ENCODE measurements at places on chromosomes 13 and 19. TPM values are rescaled to one million over a fixed set of nuclear protein-coding genes. Genes with fewer than 3 reads are reported as not detected.

KLK1 gene
- polyA plus RNA-seq, result not detected

CERS1 gene
- 0.23 TPM for polyA plus RNA-seq

MFSD12 gene
- 19.9 TPM for polyA plus RNA-seq

IRS2 gene
- polyA plus RNA-seq, result 2.3 TPM

PRSS57 gene
- polyA plus RNA-seq, result not detected

CD37 gene
- not detected for polyA plus RNA-seq

TUBA3C gene
- polyA plus RNA-seq, result not detected

IGFL2 gene
- polyA plus RNA-seq, result not detected

MEDAG gene
- polyA plus RNA-seq, result 18.9 TPM

IFNL1 gene
- not detected for polyA plus RNA-seq

CLEC17A gene
- polyA plus RNA-seq, result 0.02 TPM

ZNF555 gene
- polyA plus RNA-seq, result 3.8 TPM

TPRX1 gene
- not detected for polyA plus RNA-seq

DNA sequence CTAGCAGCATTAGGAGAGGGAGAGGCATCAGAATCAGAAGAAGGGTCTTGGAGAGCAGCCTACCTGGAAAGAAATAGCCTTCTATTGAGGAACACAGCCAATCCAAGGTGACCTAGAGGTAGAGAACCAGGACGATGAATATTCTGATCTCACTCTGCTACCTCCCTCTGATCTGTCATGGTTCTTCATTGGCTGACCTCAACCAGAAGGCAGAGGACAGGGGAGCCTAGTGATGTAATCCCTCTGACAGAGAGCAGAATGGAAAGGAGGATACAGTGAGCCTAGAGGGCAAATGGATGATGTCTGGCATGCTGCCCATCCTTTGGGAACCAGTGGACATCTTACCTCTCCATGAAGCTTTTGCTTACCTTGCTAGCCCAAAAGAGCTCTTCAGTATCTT is 3.6 kb downstream of the ZNF507 start:
- H3K27me3 ChIP-seq, result no peaks in the 10 kb centered on the region
- DNase-seq, result no peak
- no peak overlapping the region for H3K27ac ChIP-seq
- H3K36me3 ChIP-seq, result peaks cover 15% of the 10 kb centered on the region
- H3K4me1 ChIP-seq, result peaks cover 26% of the 10 kb centered on the region
- H3K4me3 ChIP-seq, result no peak overlapping the region

- DNase-seq, result peak; percentile 49
- H3K4me1 ChIP-seq, result peaks cover 6% of the 10 kb centered on the region
- no peaks in the 10 kb centered on the region for H3K27me3 ChIP-seq
These were observed at the start of gene PGPEP1 for GRCh38 chr19:18340190-18340989. Gene PGPEP1, plus strand, starts transcription at chr19:18340598. Its CDS starts 84 bp downstream, at chr19:18340682.

- no peaks in the 10 kb centered on the region for H3K27me3 ChIP-seq
- H3K4me1 ChIP-seq, result no peaks in the 10 kb centered on the region
- no peaks in the 10 kb centered on the region for H3K36me3 ChIP-seq
These were observed 931.0 kb upstream of the MIR17HG start for GRCh38 chr13:90416519-90416918.

DNA sequence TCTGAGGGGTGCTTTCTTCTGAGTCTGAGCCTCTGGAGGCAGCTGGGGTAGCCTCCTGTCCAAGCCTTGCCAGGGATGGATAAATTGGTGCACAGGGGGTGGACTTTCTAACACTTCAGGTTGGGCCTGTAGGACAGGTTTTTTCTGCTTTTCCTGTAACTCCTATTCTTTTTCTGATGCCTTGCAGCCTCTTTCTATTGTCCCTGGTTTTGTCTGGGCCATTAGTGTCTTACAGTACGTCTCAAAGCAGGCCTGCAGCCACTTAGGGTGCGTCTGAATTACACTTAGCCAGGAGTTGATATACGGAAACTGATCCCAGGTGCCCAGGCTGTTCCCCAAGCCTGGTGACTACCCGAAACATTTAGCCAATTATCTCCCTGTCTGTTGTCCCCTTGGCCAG is 213.3 kb upstream of the HTR2A start:
- H3K27ac ChIP-seq, result no peak overlapping the region
- no peak for DNase-seq
- H3K4me1 ChIP-seq, result no peaks in the 10 kb centered on the region
- H3K27me3 ChIP-seq, result no peaks in the 10 kb centered on the region

DNA sequence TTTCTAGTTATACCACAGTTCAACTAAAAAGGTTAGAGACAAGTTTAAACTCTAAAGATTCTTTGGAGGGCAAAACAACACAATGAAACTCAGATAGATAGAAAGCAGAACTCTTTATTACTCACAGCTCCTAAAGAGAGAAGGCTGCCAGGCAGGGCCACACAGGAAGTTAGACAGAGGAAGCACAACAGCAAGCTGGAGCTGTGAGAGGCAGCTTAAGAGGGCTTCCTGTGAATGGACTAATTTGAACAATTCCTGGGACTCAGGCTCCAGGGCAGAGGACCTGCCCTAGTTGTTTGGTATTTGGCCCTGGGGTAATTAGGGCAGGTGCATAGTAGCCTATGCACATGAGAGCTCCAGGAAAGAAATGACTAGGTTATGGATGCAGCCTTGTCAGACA is 803.6 kb downstream of the DIAPH3 start:
- H3K4me3 ChIP-seq, result no peak overlapping the region
- H3K36me3 ChIP-seq, result no peaks in the 10 kb centered on the region
- H3K27ac ChIP-seq, result no peak overlapping the region
- H3K27me3 ChIP-seq, result no peaks in the 10 kb centered on the region
- DNase-seq, result no peak

DNA sequence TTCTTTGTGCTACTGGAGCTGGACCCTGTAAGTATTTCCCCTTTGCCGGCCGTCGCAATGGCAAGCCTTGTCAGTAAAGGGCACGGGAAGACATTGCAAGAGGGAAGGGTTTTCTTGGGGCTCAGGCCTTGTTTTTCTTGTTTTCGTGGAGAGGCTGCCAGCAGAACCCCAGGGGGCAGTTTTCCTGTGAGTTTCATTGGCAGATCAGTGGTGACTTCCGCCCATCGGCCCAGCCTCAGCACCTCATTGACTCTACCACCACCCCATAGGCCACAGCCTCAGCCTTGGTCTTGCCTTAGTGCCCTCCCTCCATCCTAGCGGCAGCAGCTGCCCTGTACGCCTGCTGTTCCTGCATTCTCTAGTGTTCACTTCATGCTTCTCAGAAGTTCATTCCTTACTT is 61.5 kb downstream of the GJA3 start:
- no peaks in the 10 kb centered on the region for H3K4me1 ChIP-seq
- DNase-seq, result no peak
- H3K4me3 ChIP-seq, result no peak overlapping the region
- peaks cover 24% of the 10 kb centered on the region for H3K27me3 ChIP-seq

GRCh38 chr13:29835280-29836061 is 14.9 kb downstream of the UBL3 start:
- no peak overlapping the region for H3K27ac ChIP-seq
- H3K4me3 ChIP-seq, result no peak overlapping the region
- no peaks in the 10 kb centered on the region for H3K27me3 ChIP-seq
- no peak for DNase-seq

DNA sequence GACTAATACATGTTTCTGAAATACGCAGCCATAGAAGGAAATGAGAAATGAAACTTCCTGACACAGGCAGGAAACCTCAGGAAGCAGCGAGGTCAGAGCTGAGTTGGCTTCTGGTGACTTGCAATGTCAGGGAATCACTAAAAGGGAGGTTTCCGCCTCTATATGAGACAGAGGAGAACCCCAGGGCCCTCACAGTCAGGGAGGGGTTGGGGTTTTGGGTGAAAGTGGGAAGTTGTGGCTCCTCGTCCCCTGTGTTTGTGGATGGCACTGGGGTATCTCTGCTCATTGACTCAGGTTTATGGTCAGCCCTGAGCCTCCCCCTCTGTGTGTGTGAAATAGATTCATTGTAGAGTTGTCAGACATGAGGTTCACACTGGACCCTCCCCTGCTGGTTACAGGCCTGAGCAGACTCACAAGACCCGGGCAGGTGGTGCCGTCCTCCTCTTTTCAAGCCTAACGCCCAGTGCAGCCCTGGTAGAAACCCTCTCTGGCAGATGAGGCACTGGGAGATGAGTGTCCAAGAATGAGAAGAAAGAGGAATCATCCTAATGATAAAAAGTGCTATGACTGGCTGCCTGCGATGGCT is 5.5 kb upstream of the LILRA6 start:
- no peak for DNase-seq
- H3K4me3 ChIP-seq, result no peak overlapping the region
- no peaks in the 10 kb centered on the region for H3K27me3 ChIP-seq

DNA sequence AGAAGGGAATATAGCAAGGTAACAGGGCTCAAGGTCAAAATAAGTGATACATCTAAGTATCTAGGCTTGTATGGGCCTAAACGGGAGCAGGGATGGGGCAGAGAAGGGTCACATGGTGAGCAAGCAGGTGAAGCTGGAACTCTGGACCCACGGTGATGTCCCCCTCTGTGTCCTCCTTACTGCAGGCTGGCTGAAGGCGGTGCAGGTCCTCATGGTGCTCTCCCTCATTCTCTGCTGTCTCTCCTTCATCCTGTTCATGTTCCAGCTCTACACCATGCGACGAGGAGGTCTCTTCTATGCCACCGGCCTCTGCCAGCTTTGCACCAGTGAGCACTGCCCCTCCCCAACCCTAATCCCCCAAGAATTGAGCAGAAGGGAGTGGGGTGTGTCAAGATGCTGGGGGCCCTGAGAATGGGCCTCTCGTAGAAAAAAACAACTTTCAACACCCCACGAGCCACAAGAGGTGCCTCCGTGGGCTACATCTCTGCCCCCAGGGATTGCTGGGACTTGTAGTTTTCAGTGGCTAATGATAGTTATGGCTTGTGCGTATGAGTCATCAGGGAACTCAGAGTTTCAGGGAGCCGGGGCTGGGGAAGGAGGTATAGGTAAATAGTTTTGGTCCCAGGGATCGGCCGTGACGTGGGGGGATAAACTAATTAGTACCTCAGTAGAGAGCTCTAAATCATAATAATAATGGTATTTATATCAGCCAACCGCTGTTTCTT is 4.0 kb downstream of the EMP3 start:
- DNase-seq, result peak; percentile 65
- peaks cover 27% of the 10 kb centered on the region for H3K4me1 ChIP-seq
- no peaks in the 10 kb centered on the region for H3K27me3 ChIP-seq

DNA sequence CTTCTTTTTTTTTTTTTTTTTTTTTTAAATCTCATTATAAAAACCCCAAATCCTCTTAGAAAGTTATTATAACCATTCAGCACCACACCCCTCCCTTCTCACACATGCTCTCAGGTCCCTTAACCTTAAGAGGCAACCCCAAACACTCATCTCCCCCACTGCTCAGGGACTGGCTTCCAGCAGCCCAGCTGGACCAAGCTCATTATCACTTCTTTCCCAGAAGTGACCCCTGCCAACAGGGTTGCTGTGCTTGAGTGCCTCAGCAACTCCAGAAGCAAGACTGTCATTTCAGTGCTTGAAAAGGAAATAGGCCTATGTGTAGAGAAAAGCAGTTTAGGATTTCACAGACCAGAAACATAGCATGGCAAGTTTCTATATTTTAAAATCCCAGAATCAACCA is 84.3 kb downstream of the SLAIN1 start:
- no peak for DNase-seq
- H3K36me3 ChIP-seq, result no peaks in the 10 kb centered on the region
- no peaks in the 10 kb centered on the region for H3K27me3 ChIP-seq
- no peak overlapping the region for H3K27ac ChIP-seq
- no peak overlapping the region for H3K4me3 ChIP-seq

DNA sequence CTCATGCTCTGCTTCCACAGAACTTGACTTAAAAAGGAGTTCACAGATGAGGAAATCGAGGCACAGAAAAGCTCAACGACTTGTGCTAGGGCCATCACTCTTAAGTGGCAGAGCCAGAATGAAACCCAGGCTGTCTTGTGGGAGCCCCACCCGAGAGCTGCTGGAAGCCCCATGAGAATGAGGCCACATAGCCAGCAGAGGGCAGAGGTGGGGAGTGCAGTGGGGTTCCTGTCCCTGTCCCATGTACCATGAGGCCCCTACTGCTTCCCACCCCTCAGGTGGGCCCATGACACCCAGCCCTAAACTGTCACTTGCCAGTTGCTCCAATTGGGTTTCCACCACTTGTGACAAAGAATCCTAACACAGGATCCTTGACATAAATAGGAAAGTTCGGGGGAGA is 175.9 kb downstream of the IRS2 start:
- DNase-seq, result peak; percentile 7
- no peaks in the 10 kb centered on the region for H3K36me3 ChIP-seq
- no peaks in the 10 kb centered on the region for H3K27me3 ChIP-seq
- H3K4me1 ChIP-seq, result no peaks in the 10 kb centered on the region
- H3K27ac ChIP-seq, result no peak overlapping the region
- no peak overlapping the region for H3K4me3 ChIP-seq

DNA sequence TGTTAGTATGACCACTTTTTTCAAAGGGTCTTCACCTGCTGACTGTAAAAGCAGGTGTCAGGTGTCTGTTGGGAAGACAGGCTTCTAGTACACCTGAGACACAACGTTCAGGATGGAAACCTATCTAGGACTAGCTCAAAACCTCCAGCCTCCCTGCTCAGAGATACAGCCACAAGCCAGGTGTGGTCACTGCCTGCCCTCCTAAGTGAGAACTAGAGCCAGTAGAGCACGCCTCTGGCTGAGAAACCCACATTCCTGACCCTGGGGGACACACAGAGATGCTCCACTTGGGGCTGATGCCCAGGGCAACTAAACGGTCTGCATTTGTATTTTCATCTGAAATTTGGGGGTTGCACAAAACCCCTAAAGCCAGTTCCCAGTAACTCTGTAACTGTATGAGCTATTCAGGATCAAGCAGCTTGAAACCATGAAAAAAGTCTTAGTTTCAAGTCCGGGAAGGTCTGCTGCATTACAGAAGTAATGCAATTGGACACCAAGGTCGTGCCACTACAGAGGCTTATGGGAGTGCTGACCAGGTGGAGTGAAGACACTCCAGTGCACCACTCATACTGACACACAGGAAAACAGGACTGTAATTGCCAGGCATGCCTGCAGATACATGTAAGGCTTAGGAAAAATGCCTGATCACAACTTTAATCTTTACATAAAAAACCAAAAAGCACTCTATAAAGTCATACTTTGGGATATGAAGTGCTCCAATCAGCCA is 27.8 kb downstream of the ANKRD10 start:
- H3K36me3 ChIP-seq, result no peaks in the 10 kb centered on the region
- no peaks in the 10 kb centered on the region for H3K27me3 ChIP-seq
- DNase-seq, result no peak
- no peak overlapping the region for H3K27ac ChIP-seq

- no peak for DNase-seq
- peaks cover 21% of the 10 kb centered on the region for H3K4me1 ChIP-seq
- peak overlapping the region; percentile 97 for H3K4me3 ChIP-seq
- H3K27me3 ChIP-seq, result no peaks in the 10 kb centered on the region
- H3K27ac ChIP-seq, result peak overlapping the region; percentile 92
These were observed 949 bp downstream of the RAB3A start for GRCh38 chr19:18202778-18203407.

GRCh38 chr19:54670576-54671357 is 8.0 kb downstream of the LILRB4 start:
- H3K4me1 ChIP-seq, result no peaks in the 10 kb centered on the region
- no peaks in the 10 kb centered on the region for H3K27me3 ChIP-seq
- DNase-seq, result no peak
- H3K36me3 ChIP-seq, result no peaks in the 10 kb centered on the region
- H3K27ac ChIP-seq, result no peak overlapping the region

- H3K27ac ChIP-seq, result peak overlapping the region; percentile 58
- H3K36me3 ChIP-seq, result no peaks in the 10 kb centered on the region
- H3K4me1 ChIP-seq, result peaks cover 2% of the 10 kb centered on the region
- no peaks in the 10 kb centered on the region for H3K27me3 ChIP-seq
- DNase-seq, result peak; percentile 96
- H3K4me3 ChIP-seq, result no peak overlapping the region
These were observed 79.8 kb upstream of the FLT1 start for GRCh38 chr13:28574617-28575142.

- H3K4me1 ChIP-seq, result no peaks in the 10 kb centered on the region
- peaks cover 7% of the 10 kb centered on the region for H3K36me3 ChIP-seq
- DNase-seq, result peak; percentile 39
- no peaks in the 10 kb centered on the region for H3K27me3 ChIP-seq
- H3K27ac ChIP-seq, result no peak overlapping the region
These were observed 5.6 kb upstream of the RAB8A start for GRCh38 chr19:16106121-16106520.
